Stimulated activated CD8-positive, alpha-beta memory T cell treated with anti-CD3 and anti-CD28 coated beads, Interleukin-7, amount 100 ng/mL, for 4 hours (primary cell): ENCODE measurements at places on chromosomes 4 and X.

DNA sequence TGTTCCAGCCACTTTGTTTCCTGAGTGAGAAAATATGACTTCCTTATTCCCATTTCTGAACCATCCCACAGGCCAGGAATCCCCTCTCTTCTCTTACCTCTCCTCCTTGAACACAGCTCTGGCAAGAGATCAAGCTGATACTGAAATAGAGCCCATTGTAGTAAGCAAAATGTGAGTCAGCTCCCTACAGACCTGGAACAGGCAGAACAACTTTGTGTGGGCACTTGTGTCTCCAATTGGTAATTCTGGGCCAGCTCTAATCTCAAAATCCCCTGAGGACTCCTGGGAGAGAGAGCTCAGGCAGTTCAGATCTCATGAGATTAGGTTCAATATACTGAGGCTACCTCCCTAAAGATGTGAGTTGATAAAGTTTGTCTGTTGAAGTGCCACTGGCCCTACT is 213.5 kb downstream of the GUCY2F start:
- no peak for DNase-seq

GRCh38 chr4:8871417-8872401 is at the start of gene HMX1:
Gene HMX1 (minus strand): TSS chr4:8871839. CDS start chr4:8871614, 225 bp downstream.
- no peak for DNase-seq

DNA sequence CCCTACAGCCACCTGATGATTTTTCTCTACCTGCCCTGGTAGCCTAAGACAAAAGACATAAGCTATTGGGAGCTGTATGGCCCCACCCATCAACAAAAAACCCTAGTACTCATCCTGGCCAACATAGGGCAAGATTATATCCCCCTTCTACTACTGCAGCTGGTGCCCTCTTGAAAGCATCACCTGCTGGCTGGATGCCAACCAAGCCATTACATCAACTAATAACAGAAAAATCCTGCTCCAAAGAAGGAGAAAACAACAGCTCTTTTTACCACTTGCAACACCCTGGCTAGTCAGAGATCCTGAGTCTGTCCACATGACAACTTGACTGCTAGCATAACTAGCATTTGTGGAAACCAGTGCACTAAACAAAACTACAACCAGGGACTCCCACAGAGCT is 43.6 kb upstream of the UPRT start:
- DNase-seq = no peak

GRCh38 chr4:114229706-114230105 is 250.3 kb upstream of the ARSJ start:
- DNase-seq = no peak

GRCh38 chr4:159232465-159233106 is 129.7 kb downstream of the RAPGEF2 start:
- DNase-seq = no peak

DNA sequence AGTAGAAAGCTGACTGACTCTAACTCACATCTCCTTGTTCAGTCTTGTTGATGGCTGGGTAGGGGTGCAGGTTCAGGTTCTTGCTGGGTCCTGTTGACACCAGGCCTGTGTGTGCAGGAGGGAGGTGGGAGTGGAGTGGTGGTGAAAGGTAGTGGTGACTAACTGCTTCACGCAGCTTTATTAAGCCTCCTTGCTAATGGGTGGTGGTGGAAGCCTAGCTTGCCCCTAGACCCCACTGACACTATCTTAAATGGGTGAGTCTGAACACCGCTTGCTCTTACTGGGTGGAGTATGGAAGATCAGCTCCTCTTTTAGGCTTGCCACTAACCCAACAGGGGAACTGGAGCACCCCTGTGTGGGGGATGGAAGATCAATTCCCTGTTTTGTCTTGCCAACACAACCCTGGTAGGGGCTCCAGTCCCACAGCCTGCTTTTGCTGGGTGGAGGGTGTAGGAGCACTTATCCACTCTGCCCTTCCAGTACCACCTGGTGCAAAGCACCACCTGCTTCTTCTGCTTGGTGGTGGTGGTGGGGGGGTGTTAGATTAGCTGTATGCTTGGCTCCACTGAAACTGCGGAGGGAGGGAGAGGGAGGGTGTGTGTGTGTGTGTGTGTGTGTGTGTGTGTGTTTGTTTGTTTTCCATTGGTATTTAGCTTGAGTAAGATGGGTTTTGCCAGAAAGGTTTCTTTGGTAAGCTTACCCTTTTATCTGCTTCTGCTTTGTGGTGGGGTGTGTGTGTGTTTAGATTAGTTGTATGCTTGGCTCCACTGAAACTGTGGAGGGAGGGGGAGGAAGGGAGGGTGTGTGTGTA is 25.6 kb downstream of the KDM6A start:
- no peak for DNase-seq

GRCh38 chr4:93018243-93018642 is 714.5 kb downstream of the GRID2 start:
- no peak for DNase-seq

DNA sequence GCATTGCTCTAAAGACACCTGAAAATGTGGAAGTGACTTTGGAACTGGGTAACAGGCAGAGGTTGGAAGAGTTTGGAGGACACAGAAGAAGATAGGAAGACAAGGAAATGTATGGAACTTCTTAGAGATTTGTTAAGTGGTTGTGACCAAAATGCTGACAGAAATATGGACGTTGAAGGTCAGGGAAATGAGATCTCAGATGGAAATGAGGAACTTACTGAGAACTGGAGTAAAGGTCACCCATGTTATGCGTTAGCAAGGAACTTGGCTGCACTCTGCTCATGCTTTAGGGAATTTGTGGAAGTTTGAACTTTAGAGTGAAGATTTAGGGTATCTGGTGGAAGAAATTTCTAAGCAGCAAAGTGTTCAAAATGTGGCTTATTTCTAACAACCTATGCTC is 99.4 kb downstream of the FAM13A start:
- DNase-seq = no peak

- no peak for DNase-seq
Observed at GRCh38 chr4:173314715-173315114, 19.4 kb downstream of the HMGB2 start.

- no peak for DNase-seq
Observed at GRCh38 chr4:3792813-3793212, 26.6 kb downstream of the ADRA2C start.

DNA sequence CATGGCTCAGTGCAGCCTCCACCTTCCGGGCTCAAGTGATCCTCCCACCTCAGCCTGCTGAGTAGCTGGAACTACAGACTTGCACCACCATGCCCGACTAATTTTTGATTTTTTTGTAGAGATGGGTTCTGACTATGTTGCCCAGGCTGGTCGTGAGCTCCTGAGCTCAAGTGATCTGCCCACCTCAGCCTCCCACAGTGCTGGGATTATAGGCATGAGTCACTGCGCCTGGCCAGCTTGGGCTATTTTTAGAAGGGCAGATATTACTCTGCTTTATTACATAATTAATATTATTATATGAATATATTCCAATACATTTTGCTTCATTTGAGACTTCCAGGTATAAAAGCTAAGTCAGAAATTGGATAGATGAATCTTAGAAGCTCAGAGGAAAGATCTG is 143.7 kb upstream of the ANK2 start:
- DNase-seq = no peak

DNA sequence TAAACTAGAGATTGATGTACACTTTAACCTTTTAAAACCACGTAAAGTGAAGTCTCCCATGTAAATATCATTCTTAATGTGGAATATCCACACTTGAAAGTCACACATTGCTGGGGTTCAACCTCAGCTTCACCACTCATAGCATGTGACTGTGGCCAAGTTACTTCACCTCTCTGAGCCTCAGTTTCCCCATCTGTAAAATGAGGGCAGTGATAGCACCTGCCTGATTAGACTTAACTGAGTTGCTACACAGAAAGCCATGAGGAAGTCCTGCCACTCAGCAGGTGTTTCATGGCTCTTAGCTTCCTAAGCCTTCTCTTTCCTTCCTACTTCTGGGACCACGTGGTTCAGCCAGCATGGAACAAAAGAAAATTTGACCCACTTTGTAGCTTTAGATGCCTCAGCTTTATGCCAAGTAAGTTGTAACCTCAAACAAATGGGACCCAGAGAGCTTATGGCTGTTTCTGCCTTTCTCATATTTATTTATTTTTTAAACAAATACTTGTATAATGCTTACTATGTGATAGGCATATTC is 277.3 kb upstream of the KLF3 start:
- no peak for DNase-seq

- no peak for DNase-seq
Observed at GRCh38 chr4:188778905-188779304, 639.7 kb downstream of the TRIML1 start.

DNA sequence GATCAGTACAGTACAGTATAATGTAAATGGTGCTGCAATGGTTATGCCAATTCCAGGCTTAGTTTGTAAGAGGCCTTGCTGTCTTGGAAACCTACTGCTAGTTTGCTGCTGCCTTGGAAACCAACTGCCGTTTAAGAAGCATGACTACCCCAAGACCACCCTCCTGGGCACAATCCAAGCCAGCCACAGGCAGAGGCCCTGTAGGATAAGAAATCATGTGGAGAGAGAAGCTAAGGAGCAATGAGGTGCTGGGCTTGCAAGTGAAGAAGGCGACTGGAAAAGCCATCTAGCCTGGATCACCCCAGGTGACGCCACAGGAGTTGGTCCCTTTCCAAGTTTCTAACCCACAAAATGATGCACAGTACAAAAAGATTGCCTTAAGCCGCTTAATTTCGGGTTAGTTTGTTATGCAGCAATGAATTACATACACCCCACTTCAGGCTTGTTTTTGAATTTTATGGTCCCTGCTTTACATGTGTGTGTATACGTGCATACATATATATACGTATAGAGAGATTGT is 16.9 kb downstream of the ZFP42 start:
- no peak for DNase-seq

DNA sequence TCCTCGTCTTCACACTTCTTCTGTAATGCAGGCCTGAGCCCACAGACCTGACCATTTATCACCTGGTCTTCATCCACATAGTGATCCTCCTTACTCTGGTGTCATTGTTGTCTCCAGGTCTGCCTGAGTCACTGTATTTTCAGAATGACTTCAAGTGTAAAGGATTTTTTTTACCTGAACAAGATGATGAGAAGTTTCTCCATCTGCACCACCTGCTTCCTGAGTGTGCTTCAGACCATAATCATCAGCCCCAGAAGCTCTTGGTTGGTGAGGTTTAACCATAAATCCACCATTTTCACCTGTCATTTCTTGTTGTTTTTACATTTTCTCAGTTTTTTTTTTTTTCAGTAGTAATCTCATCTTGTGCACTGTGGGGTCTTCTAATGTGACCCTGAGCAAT is 39.0 kb downstream of the WDR13 start:
- no peak for DNase-seq

- DNase-seq = no peak
Observed at GRCh38 chrX:133415276-133416105, at the start of gene GPC4. Gene GPC4 (minus strand): TSS chrX:133415489. CDS start chrX:133414965, 524 bp downstream.

- DNase-seq = no peak
Observed at GRCh38 chrX:117808426-117808825, 308.2 kb downstream of the KLHL13 start.

DNA sequence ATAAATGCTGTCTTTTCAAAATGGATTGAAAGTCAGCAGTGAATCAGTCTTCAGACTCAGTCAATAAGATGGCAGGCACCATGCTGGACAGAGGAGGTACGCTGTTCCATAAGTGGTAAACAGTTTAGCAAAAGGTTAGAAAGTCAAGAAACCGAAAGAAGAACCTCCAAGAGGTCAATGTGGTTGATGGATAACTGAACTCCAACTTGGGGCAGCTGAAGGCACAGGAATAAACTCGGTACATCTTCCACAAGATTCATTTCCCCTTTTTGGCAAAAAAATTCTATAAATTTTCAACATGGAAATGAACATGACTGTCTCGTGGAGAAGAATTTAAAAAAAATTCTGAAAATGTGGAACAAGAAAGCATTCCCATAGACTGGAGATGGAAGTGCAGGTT is 18.4 kb upstream of the SEL1L3 start:
- DNase-seq = no peak
